ENCODE measurements at places on chromosomes 3 and 15. TPM values are rescaled to one million over a fixed set of nuclear protein-coding genes. Genes with fewer than 3 reads are reported as not detected.

- H3K27me3 ChIP-seq: no peaks in the 10 kb centered on the region
- no peak overlapping the region for H3K27ac ChIP-seq
- peaks cover 14% of the 10 kb centered on the region for H3K4me1 ChIP-seq
- no peaks in the 10 kb centered on the region for H3K36me3 ChIP-seq
Measured at GRCh38 chr3:61269435-61269834, 18.2 kb upstream of the FHIT start.

DNA sequence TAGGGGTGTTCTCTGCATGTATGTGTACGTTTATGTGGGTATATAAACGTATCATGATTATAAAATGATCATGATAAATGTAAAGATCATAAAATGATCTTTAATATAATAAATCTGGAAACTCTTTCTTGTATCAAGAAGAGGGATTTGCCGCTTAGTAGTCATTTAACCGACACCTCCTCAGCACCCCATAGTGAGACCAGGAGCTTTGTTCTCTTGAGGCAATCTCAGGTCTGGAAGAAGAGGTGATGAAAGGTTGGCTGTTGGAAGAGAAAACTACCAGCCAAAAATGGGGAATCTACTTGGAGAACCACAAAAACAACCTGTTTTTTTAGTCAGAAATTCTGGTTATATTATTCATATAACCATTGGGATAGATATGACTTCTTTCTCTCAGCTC, 38.7 kb downstream of the TGFBR2 start:
- peaks cover 10% of the 10 kb centered on the region for H3K36me3 ChIP-seq
- peaks cover 7% of the 10 kb centered on the region for H3K4me1 ChIP-seq
- no peak for DNase-seq
- H3K27ac ChIP-seq: no peak overlapping the region

DNA sequence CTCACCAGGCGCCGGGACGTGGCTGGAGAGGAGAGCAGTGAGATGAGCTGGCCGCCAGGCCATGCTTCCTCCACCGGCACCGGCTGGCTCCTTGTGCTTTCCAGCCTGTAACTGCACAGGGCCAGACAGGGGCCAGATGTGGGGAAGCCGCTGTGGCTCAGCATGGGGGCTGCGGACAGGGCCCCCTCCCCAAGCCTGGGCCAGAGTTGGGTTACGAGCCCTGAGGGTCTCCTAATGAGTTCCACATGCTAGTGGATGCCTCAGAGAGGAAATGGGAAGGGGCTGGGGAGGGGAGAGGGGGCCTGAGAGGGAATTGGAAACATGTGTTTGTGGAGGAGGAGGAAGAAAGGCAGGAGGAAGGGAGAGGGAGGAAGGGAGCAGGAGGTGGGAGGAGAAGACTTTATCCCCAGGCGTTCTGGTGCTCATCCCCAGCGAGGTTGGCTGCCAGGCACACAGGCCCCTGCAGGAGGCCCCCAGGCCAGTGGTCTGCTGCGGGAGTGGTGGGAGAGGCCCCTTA, 11.7 kb upstream of the DUSP7 start:
- H3K27ac ChIP-seq: no peak overlapping the region
- no peaks in the 10 kb centered on the region for H3K4me1 ChIP-seq
- no peak for DNase-seq
- H3K27me3 ChIP-seq: no peaks in the 10 kb centered on the region
- H3K4me3 ChIP-seq: no peak overlapping the region
- H3K36me3 ChIP-seq: no peaks in the 10 kb centered on the region

DNA sequence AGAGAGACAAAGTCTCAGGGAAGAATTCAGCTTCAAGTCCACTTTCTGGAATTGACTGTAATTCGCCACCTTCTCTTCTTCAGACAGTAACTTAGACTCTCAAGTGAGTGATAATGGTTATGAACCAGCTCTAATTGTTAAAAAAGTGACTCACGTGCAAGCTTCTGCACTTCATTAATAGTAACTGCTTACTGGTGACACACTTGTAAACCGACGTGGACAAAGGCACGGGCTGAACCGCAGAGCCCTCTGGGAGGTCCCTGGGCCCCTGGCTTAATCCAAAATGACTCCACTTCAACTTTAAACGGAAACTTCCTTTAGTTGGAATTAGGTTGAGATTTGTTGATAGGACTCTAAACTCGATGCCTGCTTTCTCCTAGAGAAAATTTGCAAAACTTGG, 17.0 kb downstream of the MUC4 start:
- no peak overlapping the region for H3K27ac ChIP-seq
- H3K36me3 ChIP-seq: no peaks in the 10 kb centered on the region
- H3K4me1 ChIP-seq: no peaks in the 10 kb centered on the region
- no peaks in the 10 kb centered on the region for H3K27me3 ChIP-seq
- H3K4me3 ChIP-seq: no peak overlapping the region

RPS17 gene
- 1,607 TPM for total RNA-seq

IMP3 gene
- total RNA-seq: 84.4 TPM

ACTL6A gene
- 26.5 TPM for total RNA-seq

- no peak overlapping the region for H3K4me3 ChIP-seq
- H3K27ac ChIP-seq: no peak overlapping the region
- no peaks in the 10 kb centered on the region for H3K36me3 ChIP-seq
- DNase-seq: no peak
- no peaks in the 10 kb centered on the region for H3K4me1 ChIP-seq
Measured at GRCh38 chr3:124057420-124057819, 65.5 kb upstream of the ROPN1 start.

C3orf18 gene
- 2.7 TPM for total RNA-seq

CELF6 gene
- 0.14 TPM for total RNA-seq

GRCh38 chr15:62841269-62841628, 201.3 kb upstream of the TPM1 start:
- H3K36me3 ChIP-seq: peaks cover 12% of the 10 kb centered on the region
- H3K27ac ChIP-seq: no peak overlapping the region
- peaks cover 18% of the 10 kb centered on the region for H3K4me1 ChIP-seq
- no peak overlapping the region for H3K4me3 ChIP-seq
- DNase-seq: no peak
- H3K27me3 ChIP-seq: no peaks in the 10 kb centered on the region

DNA sequence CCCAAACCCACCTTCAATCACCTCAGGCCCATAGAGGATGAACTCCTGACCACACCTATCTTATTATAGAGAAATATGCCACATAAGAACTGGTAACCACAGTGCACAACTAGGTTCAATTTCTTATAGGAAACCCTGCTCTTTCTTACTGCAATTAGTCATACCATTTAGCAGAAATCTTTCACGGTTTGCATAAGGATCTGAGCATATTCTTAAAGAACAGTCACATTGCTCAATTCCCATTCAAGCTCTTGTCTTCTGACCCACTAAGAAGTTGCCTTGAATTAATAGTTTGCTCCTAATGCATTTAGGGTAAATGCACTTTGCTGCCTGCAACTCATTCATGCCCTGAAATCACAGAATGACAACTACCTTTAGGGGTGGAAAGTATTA, 9.2 kb downstream of the ERC2 start:
- no peak overlapping the region for H3K4me3 ChIP-seq
- H3K36me3 ChIP-seq: no peaks in the 10 kb centered on the region
- no peak for DNase-seq
- H3K4me1 ChIP-seq: no peaks in the 10 kb centered on the region
- H3K27me3 ChIP-seq: no peaks in the 10 kb centered on the region

CP gene
- total RNA-seq: 1,260 TPM

DNA sequence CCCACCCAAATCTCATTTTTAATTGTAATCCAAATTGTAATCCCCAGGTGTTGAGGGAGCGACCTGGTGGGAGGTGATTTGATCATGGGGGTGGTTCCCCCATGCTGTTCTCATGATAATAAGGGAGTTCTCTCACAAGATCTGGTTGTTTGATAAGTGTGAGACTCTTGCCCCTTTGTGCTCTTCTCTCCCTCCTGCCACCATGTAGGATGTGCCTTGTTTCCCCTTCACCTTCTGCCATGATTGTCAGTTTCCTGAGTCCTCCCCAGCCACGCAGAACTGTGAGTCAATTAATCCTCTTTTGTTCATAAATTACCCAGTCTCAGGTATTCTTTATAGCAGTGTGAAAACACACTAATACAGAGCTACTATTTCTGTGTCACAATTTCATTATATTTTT, 88.7 kb downstream of the NCEH1 start:
- H3K4me1 ChIP-seq: peaks cover 14% of the 10 kb centered on the region
- H3K4me3 ChIP-seq: no peak overlapping the region
- no peaks in the 10 kb centered on the region for H3K27me3 ChIP-seq
- no peak overlapping the region for H3K27ac ChIP-seq
- no peak for DNase-seq

GRCh38 chr3:100994809-100995208, 1.6 kb upstream of the ABI3BP start:
- no peaks in the 10 kb centered on the region for H3K36me3 ChIP-seq
- no peaks in the 10 kb centered on the region for H3K4me1 ChIP-seq
- no peak overlapping the region for H3K27ac ChIP-seq

GRCh38 chr15:80419546-80419945, 15.4 kb downstream of the ARNT2 start:
- no peak for DNase-seq
- H3K4me3 ChIP-seq: no peak overlapping the region
- H3K36me3 ChIP-seq: no peaks in the 10 kb centered on the region
- H3K4me1 ChIP-seq: no peaks in the 10 kb centered on the region
- H3K27me3 ChIP-seq: peaks cover 5% of the 10 kb centered on the region

- H3K4me1 ChIP-seq: no peaks in the 10 kb centered on the region
- DNase-seq: no peak
- H3K27ac ChIP-seq: no peak overlapping the region
Measured at GRCh38 chr3:125246237-125246636, 33.7 kb upstream of the SLC12A8 start.

ATOSA gene
- 31.4 TPM for total RNA-seq

SOX2 gene
- total RNA-seq: not detected

RTP3 gene
- total RNA-seq: 35.1 TPM

ZBTB20 gene
- 83.2 TPM for total RNA-seq
